ENCODE measurements at places on chromosomes 16 and 17. TPM values are rescaled to one million over a fixed set of nuclear protein-coding genes. Genes with fewer than 3 reads are reported as not detected.

GP2 gene
- total RNA-seq, result not detected

OMG gene
- not detected for total RNA-seq

KRT36 gene
- total RNA-seq, result not detected

DNA sequence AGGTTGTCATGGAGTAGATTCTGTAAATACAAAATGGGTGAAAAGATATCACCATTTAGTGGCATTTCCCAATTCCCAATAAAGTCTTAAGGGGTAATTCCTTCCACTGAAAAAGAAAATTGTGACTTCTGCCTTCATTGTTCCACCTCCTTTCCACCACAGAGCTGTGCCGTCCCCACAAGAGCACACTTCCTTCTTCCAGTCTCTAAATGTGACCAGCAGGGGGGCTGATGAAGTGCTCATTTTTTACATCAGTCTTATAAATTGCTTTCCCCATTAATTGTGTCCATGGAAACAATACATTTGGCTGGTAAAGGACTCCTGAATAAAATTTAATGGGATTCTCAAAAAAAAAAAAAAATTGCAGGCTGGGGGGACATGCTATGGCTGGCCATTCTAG lies 260.8 kb upstream of the PSMD7 start:
- H3K27me3 ChIP-seq, result no peaks in the 10 kb centered on the region
- H3K4me1 ChIP-seq, result no peaks in the 10 kb centered on the region
- no peak overlapping the region for H3K27ac ChIP-seq
- no peak overlapping the region for H3K4me3 ChIP-seq

TNFRSF13B gene
- not detected for total RNA-seq

Measured in A673 (cell line).